ENCODE measurements at places on chromosomes 16 and 17. TPM values are rescaled to one million over a fixed set of nuclear protein-coding genes. Genes with fewer than 3 reads are reported as not detected.

DNA sequence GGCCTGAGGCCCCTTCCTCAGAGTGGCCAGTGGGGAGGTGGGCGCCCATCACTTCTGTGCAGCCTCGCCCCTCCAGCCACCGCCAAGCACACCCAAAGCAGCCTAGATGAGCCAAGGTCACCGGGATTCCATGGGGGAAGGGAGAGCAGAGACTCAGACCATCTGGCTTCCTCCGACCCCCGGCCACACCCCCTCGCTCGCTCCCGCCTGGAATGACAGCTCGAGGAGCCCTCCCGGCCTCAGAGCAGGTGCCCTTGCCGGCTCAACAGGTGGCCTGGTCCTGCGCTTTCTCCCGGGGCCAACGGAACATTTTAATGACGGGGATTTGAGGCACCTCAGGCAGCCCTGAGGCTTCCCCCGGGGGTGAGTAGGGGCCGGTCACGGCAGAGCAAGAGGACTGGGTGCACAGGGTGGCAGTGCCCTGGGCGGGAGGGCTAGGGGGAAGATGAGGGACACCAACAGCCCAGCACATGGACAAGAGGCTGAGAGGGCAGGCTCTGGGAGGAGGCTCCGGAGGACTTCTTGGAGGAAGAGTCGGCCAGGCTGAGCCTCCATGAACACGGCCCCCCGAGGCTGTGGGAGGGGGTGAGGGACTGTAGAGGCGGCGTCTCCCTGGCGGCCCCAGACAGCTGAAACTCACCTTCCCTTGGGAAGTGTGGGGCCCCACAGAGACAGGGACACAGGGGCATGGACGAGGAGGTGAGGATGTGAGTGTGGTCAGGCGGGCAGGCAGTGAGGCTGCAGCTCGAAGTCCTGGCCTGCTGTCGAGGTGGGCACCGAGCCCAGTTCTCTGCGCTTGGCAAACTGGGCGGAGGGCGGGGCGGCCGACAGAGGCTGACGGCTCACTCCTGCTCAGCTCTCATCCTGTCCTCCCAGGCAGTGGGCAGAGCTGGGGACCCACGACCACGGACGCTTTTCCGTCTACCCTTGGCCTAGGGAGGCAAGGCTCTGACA, 12.5 kb upstream of the C1QTNF8 start:
- H3K27me3 ChIP-seq, result peaks cover 8% of the 10 kb centered on the region
- H3K4me1 ChIP-seq, result no peaks in the 10 kb centered on the region
- H3K27ac ChIP-seq, result no peak overlapping the region
- H3K36me3 ChIP-seq, result no peaks in the 10 kb centered on the region
- DNase-seq, result peak; percentile 74

DNA sequence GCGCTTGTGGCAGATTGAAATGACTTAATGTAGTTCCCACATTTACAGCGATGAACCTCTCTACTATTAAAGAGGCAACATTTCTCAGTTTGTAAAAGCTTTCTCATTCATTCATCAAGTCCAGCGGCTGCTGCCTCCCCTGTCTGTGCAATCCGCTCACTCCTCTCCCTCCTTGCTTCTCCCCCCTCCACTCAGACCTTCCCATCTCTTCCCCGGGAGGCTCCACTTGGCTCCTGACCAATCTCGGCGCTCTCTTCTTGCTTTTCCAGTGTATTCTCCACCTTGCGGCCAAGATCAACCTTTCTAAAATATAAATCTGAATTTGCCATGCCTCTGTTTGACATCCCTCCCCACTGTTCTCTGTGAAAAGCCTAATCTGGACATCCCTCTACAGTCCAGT, 117.5 kb downstream of the ASIC2 start:
- H3K36me3 ChIP-seq, result no peaks in the 10 kb centered on the region
- no peaks in the 10 kb centered on the region for H3K27me3 ChIP-seq
- peak; percentile 58 for DNase-seq
- no peak overlapping the region for H3K27ac ChIP-seq
- no peaks in the 10 kb centered on the region for H3K4me1 ChIP-seq

DNA sequence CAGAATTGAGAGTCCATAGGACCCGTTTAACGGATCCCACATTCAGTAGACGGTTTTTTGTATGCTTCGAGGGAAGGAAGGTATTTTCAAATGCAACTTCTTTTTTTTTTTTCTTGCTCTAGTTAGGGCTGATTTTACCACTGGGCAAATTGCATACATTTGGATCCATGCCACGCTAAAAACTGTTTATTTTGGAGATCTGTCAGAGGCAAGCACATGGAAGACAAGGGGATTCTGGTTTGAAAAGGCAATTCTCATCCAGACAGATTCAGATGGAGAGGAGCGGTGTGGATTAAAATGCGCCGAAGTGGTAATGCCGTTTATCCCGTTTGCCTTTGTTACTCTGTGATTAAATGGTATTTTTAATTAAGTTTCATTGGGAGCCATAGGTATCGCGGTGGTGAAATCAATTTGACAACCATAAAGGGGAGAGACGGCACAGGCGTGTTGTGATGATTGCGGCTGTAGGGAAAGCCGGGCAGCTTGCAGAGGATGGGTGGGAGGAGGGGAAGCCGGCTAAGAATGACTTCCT, 170.4 kb downstream of the IRX3 start:
- no peak overlapping the region for H3K27ac ChIP-seq
- no peak overlapping the region for H3K4me3 ChIP-seq
- DNase-seq, result no peak
- no peaks in the 10 kb centered on the region for H3K4me1 ChIP-seq

DNA sequence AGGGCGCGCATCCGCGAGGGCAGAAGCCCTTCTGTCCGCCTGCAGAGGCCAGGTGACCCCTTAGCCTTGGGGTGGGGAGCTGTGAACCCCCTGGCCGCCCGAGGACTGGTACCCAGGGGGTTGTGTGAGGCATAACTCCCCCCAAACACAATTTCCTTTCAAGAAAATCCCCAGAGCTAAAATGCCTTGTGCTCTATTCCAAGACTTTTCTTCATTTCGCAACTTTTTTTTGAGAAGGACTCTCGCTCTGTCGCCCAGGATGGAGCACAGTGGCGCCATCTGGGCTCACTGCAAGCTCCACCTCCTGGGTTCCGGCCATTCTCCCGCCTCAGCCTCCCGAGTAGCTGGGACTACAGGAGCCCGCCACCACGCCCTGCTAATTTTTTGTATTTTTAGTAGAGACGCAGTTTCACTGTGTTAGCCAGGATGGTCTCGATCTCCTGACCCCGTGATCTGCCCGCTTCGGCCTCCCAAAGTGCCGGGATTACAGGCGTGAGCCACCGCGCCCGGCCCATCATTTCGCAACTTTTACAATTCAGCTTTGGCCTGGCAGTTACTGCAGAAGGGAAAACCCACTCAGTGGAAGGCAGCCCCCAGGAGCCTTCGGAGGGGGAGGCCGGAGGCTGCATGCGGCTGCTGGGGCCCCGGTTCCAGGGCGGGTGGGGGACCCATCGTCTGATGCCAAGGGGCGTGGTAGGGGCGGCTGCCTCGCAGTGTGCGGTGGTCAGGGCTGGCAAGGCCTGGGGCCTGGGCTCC, 963 bp upstream of the APRT start:
- no peaks in the 10 kb centered on the region for H3K36me3 ChIP-seq
- H3K27me3 ChIP-seq, result no peaks in the 10 kb centered on the region
- H3K27ac ChIP-seq, result peak overlapping the region; percentile 95
- H3K4me1 ChIP-seq, result peaks cover 18% of the 10 kb centered on the region

DNA sequence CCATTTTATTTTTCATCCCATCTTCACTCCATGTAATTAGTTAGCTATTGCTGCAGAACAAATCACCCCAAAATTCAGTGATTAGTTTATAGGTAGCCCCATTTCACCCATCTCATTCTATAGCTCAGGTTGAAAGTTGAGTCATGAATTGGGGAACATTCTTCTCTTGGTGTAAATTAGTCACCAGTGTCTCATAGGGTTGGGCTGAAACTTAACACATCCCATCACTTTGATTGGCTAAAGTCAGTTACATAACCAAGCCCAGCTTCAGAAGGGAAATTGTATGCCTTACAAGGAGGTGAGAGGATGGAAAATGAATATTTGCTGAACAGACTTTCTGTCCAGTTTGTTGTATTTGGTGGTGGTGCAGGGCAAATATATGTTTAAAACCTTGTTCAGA, 477.5 kb downstream of the WWOX start:
- H3K27ac ChIP-seq, result no peak overlapping the region
- no peak overlapping the region for H3K4me3 ChIP-seq
- H3K27me3 ChIP-seq, result no peaks in the 10 kb centered on the region
- no peaks in the 10 kb centered on the region for H3K36me3 ChIP-seq

- H3K4me1 ChIP-seq, result no peaks in the 10 kb centered on the region
- no peak for DNase-seq
- no peaks in the 10 kb centered on the region for H3K27me3 ChIP-seq
- H3K4me3 ChIP-seq, result no peak overlapping the region
- H3K36me3 ChIP-seq, result no peaks in the 10 kb centered on the region
These were observed 5.2 kb upstream of the RGS9 start for GRCh38 chr17:65131946-65132345.

- no peak for DNase-seq
- no peak overlapping the region for H3K27ac ChIP-seq
- no peak overlapping the region for H3K4me3 ChIP-seq
- no peaks in the 10 kb centered on the region for H3K4me1 ChIP-seq
These were observed 43.4 kb upstream of the PRSS54 start for GRCh38 chr16:58338205-58338604.

- H3K4me1 ChIP-seq, result peaks cover 4% of the 10 kb centered on the region
- H3K4me3 ChIP-seq, result no peak overlapping the region
- H3K27ac ChIP-seq, result no peak overlapping the region
- H3K27me3 ChIP-seq, result no peaks in the 10 kb centered on the region
- no peak for DNase-seq
These were observed 107.8 kb downstream of the YPEL2 start for GRCh38 chr17:59439262-59439661.

The UBE2O gene
- 31.5 TPM for total RNA-seq

The MAPT gene
- 1.5 TPM for total RNA-seq

GRCh38 chr17:16352667-16353316, 477 bp downstream of the CENPV start:
- DNase-seq, result peak; percentile 48
- H3K4me3 ChIP-seq, result peak overlapping the region; percentile 42
- no peaks in the 10 kb centered on the region for H3K4me1 ChIP-seq

DNA sequence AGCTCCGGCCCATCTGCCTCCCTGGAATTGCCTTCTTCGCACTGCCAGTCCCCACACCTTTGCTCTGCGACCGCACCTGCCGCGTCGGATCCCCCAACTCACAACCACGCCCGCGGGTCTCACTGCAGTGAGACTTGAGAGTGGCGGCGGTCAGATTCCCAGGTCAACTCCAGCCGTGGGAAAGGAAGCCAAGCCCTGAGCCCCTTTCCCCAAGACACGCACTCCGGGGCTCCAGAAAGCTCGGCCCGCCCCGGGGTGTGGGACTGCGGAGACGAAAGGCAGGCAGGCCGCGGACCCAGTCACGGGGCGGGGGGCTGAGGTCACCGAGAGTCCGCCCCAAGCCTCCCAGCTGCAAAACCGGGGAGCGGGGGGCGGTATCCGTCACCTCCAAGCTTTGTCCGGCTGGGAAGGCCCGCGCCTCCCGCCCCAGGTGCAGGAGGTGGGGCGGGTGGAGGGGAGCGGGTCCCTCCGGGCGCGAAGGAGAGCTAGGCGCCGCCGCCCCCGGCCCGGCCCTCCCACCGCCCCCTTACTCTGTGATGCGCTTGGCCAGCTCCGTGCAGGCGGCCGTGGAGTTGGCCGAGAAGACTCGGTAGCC, 615 bp downstream of the PRPSAP1 start:
- peak overlapping the region; percentile 88 for H3K27ac ChIP-seq
- peak overlapping the region; percentile 85 for H3K4me3 ChIP-seq
- no peaks in the 10 kb centered on the region for H3K27me3 ChIP-seq
- no peak for DNase-seq
- no peaks in the 10 kb centered on the region for H3K36me3 ChIP-seq

The TM4SF5 gene
- total RNA-seq, result not detected

The RASL10B gene
- 4.1 TPM for total RNA-seq

The MYH10 gene
- 229 TPM for total RNA-seq

DNA sequence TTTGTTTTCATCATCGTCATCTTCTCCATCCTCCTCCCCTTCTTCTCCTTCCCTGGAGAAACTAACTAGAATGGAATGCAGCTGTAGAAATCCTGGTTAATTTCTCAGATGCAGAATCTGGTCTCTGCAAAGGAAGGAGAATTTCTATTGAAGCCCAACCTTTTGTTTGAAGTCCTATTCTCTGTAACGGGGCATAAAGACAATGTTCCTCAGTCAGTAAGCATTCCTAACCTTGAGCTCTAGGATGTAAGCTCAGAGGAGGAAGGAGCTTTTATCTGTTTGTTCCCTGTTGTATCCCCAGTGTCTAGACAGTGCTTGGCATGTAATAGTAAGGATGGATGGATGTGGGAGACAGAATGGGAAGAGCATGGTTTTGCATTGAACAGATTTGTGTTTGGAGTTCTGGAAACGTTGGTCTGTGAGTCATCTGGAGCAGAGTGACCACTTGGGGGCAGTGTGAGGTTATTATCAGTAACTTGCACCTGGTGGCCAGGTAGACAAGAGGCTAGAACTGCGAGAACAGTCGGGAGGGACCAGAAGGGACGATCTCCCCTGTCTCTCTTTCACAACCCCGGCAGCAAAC, 363.7 kb downstream of the SNX29 start:
- no peak overlapping the region for H3K27ac ChIP-seq
- no peaks in the 10 kb centered on the region for H3K4me1 ChIP-seq
- H3K36me3 ChIP-seq, result no peaks in the 10 kb centered on the region
- no peak for DNase-seq
- H3K27me3 ChIP-seq, result no peaks in the 10 kb centered on the region

The ZBTB4 gene
- total RNA-seq, result 37.4 TPM

- no peaks in the 10 kb centered on the region for H3K27me3 ChIP-seq
- no peak for DNase-seq
- no peak overlapping the region for H3K4me3 ChIP-seq
- H3K4me1 ChIP-seq, result no peaks in the 10 kb centered on the region
These were observed 5.7 kb upstream of the KCNJ12 start for GRCh38 chr17:21370430-21370829.

GRCh38 chr17:16446338-16446983, 31.1 kb downstream of the TRPV2 start:
- no peaks in the 10 kb centered on the region for H3K27me3 ChIP-seq
- no peak overlapping the region for H3K27ac ChIP-seq
- H3K36me3 ChIP-seq, result no peaks in the 10 kb centered on the region
- H3K4me1 ChIP-seq, result peaks cover 7% of the 10 kb centered on the region
- no peak for DNase-seq

- no peaks in the 10 kb centered on the region for H3K36me3 ChIP-seq
- peak within 1 kb of the TSS; percentile 67 for H3K4me3 ChIP-seq
- peak within 1 kb of the TSS; percentile 71 for H3K27ac ChIP-seq
- no peaks in the 10 kb centered on the region for H3K4me1 ChIP-seq
These were observed at the start of gene LLGL2 for GRCh38 chr17:75524970-75525805. TSS of gene LLGL2 (plus strand) at chr17:75525697. CDS start at chr17:75543427, 17,730 bp downstream.

The CX3CL1 gene
- total RNA-seq, result 31.2 TPM

DNA sequence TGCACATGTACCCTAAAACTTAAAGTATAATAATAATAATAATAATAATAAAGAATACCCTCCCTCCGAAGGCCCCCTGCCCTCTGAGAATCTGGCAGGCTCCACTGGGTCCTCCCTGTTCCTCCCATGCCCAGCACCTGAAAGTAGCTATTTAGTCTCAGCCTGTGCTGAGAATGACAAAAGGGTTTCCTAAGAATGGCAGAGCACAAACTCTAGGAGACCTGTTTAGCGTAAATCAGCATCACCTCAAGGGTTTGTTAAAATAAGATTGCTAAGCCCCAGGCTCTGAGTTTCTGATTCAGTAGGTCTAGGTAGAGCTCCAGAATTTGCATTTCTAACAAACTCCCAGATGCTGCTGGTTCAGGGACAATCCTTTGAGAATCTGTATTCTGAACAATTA, 606.8 kb upstream of the CDH11 start:
- no peak overlapping the region for H3K27ac ChIP-seq
- H3K4me3 ChIP-seq, result no peak overlapping the region
- H3K36me3 ChIP-seq, result no peaks in the 10 kb centered on the region
- no peak for DNase-seq
- H3K4me1 ChIP-seq, result no peaks in the 10 kb centered on the region

The CEP112 gene
- 40.6 TPM for total RNA-seq
